ENCODE measurements at places on chromosomes 7 and 10. TPM values are rescaled to one million over a fixed set of nuclear protein-coding genes. Genes with fewer than 3 reads are reported as not detected.
A peak's percentile ranks its signal among the peaks of the same experiment; 100 is the strongest.

DNA sequence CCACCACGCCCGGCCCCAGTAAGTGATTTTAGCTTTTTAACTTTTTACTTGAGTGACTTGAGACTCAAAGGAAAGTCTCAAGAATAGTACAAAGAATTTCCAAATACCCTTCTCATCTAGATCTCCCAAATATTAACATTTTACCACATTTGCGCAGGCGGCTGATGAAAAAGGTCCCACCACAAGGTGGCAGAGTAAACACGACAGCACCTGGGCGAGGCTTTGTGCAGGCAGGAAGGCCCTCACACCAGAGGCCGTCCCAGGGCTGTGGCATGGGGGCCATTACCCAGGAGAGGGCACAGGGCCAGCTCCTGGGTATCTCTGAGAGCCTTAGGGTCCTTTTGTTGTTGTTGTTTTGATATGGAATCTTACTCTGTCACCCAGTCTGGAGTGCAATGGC, 50.0 kb upstream of the WIPI2 start:
- H3K27ac ChIP-seq = no peak overlapping the region
- no peaks in the 10 kb centered on the region for H3K36me3 ChIP-seq
- DNase-seq = peak; percentile 54
- H3K4me3 ChIP-seq = no peak overlapping the region
- H3K27me3 ChIP-seq = no peaks in the 10 kb centered on the region
- H3K4me1 ChIP-seq = no peaks in the 10 kb centered on the region

GRCh38 chr10:47081264-47081663, 170.0 kb downstream of the PTPN20 start:
- no peaks in the 10 kb centered on the region for H3K36me3 ChIP-seq
- no peak overlapping the region for H3K4me3 ChIP-seq

DNA sequence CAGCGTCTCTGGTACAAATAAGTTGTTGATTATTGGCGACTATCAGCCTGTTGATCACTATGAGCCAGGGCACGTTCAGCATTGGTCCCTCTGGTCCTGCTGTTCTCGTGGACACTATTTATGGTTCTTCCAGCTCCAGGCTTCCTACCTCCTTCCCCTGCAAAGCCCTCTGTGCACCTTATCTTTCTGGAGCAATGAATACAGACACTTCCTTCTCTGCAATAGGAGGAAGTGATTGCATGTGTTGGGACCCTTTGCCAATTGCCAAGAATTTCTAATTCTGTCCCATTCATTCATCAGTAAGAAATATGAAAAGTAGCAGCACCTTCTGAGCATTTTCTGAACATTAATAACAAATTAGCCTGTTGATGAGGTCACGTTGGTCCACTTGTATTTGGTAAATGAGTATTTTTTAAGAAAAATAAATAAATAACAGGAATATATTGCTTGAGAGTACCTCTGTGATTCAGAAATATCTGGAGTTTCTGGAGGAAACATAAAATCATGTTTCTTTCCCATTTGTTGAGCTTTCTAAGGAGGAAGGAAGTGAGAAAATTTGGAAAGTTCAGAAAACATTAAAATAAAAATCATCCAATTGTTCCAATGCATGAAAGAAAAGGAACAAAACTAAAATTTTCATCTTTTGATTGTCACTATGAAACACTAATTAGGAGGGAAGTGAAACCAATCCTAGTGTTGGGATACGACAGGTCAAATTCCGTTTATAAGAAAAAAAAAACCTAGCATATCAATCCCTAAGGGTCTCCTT, 259.1 kb upstream of the KLF6 start:
- H3K36me3 ChIP-seq = no peaks in the 10 kb centered on the region
- H3K27ac ChIP-seq = no peak overlapping the region
- H3K4me1 ChIP-seq = no peaks in the 10 kb centered on the region
- peaks cover 13% of the 10 kb centered on the region for H3K27me3 ChIP-seq

- H3K27ac ChIP-seq = no peak overlapping the region
- no peaks in the 10 kb centered on the region for H3K27me3 ChIP-seq
- no peaks in the 10 kb centered on the region for H3K4me1 ChIP-seq
Observed at GRCh38 chr7:30201921-30202320, 67.1 kb downstream of the MTURN start.

GRCh38 chr10:34080485-34081346, 734.4 kb downstream of the PARD3 start:
- no peaks in the 10 kb centered on the region for H3K4me1 ChIP-seq
- H3K27me3 ChIP-seq = no peaks in the 10 kb centered on the region
- H3K4me3 ChIP-seq = no peak overlapping the region

GRCh38 chr10:133277277-133277992, 767 bp upstream of the ADAM8 start:
- no peak overlapping the region for H3K27ac ChIP-seq
- H3K4me1 ChIP-seq = no peaks in the 10 kb centered on the region
- peaks cover 15% of the 10 kb centered on the region for H3K27me3 ChIP-seq
- no peak overlapping the region for H3K4me3 ChIP-seq
- no peak for DNase-seq

GRCh38 chr10:99529591-99530107, 3.1 kb upstream of the NKX2-3 start:
- DNase-seq = no peak
- H3K4me3 ChIP-seq = no peak overlapping the region
- H3K27ac ChIP-seq = no peak overlapping the region
- peaks cover 97% of the 10 kb centered on the region for H3K27me3 ChIP-seq

- H3K4me1 ChIP-seq = peaks cover 18% of the 10 kb centered on the region
- no peak for DNase-seq
- no peaks in the 10 kb centered on the region for H3K27me3 ChIP-seq
- no peaks in the 10 kb centered on the region for H3K36me3 ChIP-seq
- H3K27ac ChIP-seq = no peak overlapping the region
- no peak overlapping the region for H3K4me3 ChIP-seq
Observed at GRCh38 chr7:96998333-96998732, 7.0 kb upstream of the DLX6 start.

GRCh38 chr7:151038951-151039849, 9.1 kb upstream of the ASIC3 start:
- no peak overlapping the region for H3K4me3 ChIP-seq
- H3K36me3 ChIP-seq = peaks cover 4% of the 10 kb centered on the region
- peaks cover 9% of the 10 kb centered on the region for H3K4me1 ChIP-seq
- H3K27me3 ChIP-seq = no peaks in the 10 kb centered on the region
- peak overlapping the region; percentile 28 for H3K27ac ChIP-seq

DNA sequence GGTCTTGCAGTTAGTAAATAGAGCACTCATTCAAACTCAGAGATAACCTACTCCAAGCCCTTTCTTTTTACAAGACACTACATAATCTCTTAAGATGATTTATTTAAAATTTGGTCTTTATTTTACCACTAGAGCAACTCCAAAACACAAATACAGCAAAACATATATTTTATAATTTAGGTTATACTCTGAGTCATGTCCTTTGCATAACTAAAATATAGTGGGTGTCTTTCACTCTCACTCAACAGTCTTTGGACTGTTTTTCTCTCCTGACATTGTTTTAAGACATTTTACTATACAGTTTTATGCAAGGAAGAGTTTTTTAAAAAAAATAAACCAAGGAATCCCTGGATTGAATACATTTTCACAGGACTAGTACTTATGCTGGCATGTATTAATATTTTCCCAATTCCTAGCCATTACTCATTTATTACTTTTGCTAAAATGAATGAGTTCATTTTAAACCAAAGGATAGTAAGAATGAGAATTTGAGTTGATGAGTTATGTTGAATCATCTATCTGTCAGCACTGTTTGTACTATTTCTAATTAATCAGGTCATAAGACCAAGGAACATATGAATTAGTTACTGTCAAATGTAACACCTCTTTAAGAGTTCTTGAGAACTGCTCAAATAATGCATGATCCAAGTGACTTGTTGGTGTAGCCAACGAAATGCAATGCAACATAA, 303.1 kb upstream of the FZD1 start:
- H3K4me3 ChIP-seq = no peak overlapping the region
- H3K27ac ChIP-seq = no peak overlapping the region
- peaks cover 38% of the 10 kb centered on the region for H3K4me1 ChIP-seq
- no peaks in the 10 kb centered on the region for H3K27me3 ChIP-seq

DNA sequence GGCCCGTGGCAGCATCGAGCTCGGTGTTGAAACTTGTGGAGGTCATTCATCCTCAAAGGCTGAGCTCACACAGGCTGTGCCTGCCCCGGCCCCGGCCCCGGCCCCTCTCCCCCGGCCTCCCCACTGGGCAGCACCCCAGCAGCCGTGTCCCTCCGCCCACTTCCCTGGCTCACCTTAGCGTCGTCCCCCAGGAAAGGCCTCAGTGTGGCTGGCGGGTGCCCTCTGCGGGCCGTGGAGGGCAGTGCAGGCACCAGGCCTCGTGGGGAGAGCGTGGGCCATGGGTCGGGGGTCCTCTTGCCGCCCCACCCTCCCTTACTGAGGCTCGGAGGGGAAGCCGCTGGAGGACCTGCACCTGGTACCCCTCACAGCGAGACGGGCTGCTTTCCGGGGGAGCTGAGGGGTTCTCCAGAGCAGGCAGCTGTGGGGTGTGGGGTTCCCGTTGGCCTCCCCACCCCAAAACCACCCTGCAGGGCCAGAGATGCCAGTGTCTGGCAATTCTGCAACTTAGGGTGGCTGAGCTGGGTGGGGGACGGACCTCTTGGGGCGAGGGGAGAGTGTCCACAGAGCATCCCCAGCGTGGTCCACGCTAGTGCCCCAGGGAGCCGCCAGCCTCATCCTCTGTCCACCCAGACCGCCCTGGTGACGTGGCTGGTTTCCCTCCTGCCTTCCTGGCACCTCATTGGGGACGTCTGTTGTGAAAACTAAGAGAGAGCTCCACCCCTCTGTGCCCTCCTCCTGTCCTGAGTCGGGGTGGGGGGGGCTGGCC, 44.2 kb upstream of the DPYSL4 start:
- no peak overlapping the region for H3K4me3 ChIP-seq
- no peaks in the 10 kb centered on the region for H3K36me3 ChIP-seq
- H3K27ac ChIP-seq = no peak overlapping the region
- H3K27me3 ChIP-seq = no peaks in the 10 kb centered on the region
- peak; percentile 45 for DNase-seq

- H3K27ac ChIP-seq = no peak overlapping the region
- no peak for DNase-seq
- H3K36me3 ChIP-seq = no peaks in the 10 kb centered on the region
- H3K4me1 ChIP-seq = no peaks in the 10 kb centered on the region
- no peaks in the 10 kb centered on the region for H3K27me3 ChIP-seq
Observed at GRCh38 chr7:19362099-19362498, 216.9 kb upstream of the FERD3L start.

GRCh38 chr7:102292813-102293798, 6.4 kb downstream of the SH2B2 start:
- no peaks in the 10 kb centered on the region for H3K36me3 ChIP-seq
- H3K4me1 ChIP-seq = peaks cover 8% of the 10 kb centered on the region
- no peak for DNase-seq
- H3K27me3 ChIP-seq = no peaks in the 10 kb centered on the region

DNA sequence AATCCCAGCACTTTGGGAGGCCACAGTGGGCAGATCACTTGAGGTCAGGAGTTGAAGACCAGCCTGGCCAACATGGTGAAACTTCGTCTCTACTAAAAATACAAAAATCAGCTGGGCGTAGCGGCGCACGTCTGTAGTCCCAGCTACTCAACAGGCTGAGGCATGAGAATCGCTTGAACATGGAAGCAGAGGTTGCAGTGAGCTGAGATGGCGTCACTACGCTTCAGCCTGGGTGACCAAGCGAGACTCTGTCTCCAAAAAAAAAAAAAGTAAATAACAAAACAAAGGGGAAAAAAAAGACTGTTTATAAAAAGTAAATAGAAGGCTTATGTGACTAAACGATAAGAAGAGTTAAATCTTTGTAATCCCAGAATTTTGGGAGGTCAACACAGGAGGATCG, 15.0 kb upstream of the DNMBP start:
- no peaks in the 10 kb centered on the region for H3K4me1 ChIP-seq
- no peaks in the 10 kb centered on the region for H3K27me3 ChIP-seq
- H3K36me3 ChIP-seq = no peaks in the 10 kb centered on the region

DNA sequence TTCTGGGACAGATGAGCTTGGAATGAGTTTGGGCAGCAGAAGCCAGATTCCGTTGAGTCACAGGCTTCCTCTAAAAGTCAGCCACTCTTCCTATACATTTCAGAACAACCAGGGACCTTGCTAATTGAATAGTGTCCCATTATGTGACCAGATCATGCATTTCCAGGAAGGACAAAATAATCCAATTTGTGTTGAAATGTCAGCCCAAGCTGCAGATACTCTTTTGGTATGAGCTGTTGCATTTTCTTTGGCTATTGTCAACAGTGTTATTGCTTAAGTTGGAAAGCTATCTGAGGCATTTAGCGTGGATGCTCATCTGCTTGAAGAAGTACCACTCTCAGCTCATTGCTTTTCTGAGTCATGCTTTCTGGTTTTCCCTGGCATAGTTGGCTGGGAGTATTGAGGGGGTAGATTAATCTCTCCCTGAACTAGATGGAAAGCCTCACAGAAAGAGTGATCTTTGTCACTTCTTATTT, 223.7 kb upstream of the HABP2 start:
- no peaks in the 10 kb centered on the region for H3K4me1 ChIP-seq
- H3K27me3 ChIP-seq = no peaks in the 10 kb centered on the region
- H3K27ac ChIP-seq = no peak overlapping the region
- DNase-seq = no peak

GRCh38 chr7:28442540-28443420, 30.5 kb downstream of the CREB5 start:
- no peak overlapping the region for H3K4me3 ChIP-seq
- H3K36me3 ChIP-seq = no peaks in the 10 kb centered on the region
- DNase-seq = no peak

DNA sequence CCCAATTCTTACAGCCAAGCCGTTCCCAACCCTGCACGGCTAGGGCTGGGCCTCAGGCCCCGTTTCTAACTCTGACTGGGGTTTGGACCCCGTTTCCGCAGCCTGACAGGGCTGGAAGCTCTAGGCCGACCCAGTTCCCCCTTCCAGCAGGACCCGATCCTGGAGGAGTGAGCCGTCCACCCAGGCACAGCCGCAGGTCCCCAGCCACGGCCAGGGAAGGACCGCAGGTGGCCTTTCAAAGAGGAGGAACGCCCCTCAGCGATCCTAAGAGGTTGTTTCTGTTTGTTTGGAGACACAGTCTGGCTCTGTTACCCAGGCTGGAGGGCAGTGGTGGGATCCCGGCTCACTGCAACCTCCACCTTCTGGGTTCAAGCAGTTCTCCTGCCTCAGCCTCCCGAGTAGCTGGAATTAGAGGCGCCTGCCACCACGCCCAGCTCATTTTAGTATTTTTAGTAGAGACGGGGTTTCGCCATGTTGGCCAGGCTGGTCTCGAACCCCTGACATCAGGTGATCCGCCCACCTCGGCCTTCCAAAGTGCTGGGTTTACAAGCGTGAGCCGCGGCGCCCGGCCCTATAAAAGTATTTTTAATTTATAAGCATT, 778 bp upstream of the GET4 start:
- no peaks in the 10 kb centered on the region for H3K27me3 ChIP-seq
- H3K36me3 ChIP-seq = peaks cover 27% of the 10 kb centered on the region
- peak overlapping the region; percentile 55 for H3K27ac ChIP-seq
- H3K4me3 ChIP-seq = peak overlapping the region; percentile 24
- DNase-seq = no peak
- H3K4me1 ChIP-seq = peaks cover 18% of the 10 kb centered on the region

GRCh38 chr7:144459635-144460034, 56.1 kb upstream of the NOBOX start:
- no peak overlapping the region for H3K4me3 ChIP-seq
- no peak for DNase-seq
- no peaks in the 10 kb centered on the region for H3K36me3 ChIP-seq
- H3K27ac ChIP-seq = no peak overlapping the region

The NPFFR1 gene
- total RNA-seq = 0.02 TPM

The CCNY gene
- 85.8 TPM for total RNA-seq

The PLXNA4 gene
- 0.11 TPM for total RNA-seq

The TAC1 gene
- 1.1 TPM for total RNA-seq

The HOXA7 gene
- total RNA-seq = 0.56 TPM

The SVOPL gene
- not detected for total RNA-seq

The KCNMA1 gene
- 0.84 TPM for total RNA-seq

The CPA1 gene
- not detected for total RNA-seq

Measured in A673 (cell line).